ENCODE measurements at places on chromosomes 7 and 10. TPM values are rescaled to one million over a fixed set of nuclear protein-coding genes. Genes with fewer than 3 reads are reported as not detected.

The MYH16 gene
- total RNA-seq: not detected

GRCh38 chr7:36567699-36568451 is 156.4 kb downstream of the AOAH start:
- H3K4me3 ChIP-seq: no peak overlapping the region
- no peaks in the 10 kb centered on the region for H3K36me3 ChIP-seq
- no peaks in the 10 kb centered on the region for H3K27me3 ChIP-seq
- no peak overlapping the region for H3K27ac ChIP-seq
- peaks cover 12% of the 10 kb centered on the region for H3K4me1 ChIP-seq

The SH2D4B gene
- total RNA-seq: 0.71 TPM

The SYT15 gene
- total RNA-seq: 23.9 TPM

The PALD1 gene
- total RNA-seq: 11.5 TPM

GRCh38 chr10:20289070-20289828 is 473.0 kb downstream of the PLXDC2 start:
- H3K27me3 ChIP-seq: no peaks in the 10 kb centered on the region
- no peak overlapping the region for H3K27ac ChIP-seq
- no peak for DNase-seq
- H3K4me1 ChIP-seq: no peaks in the 10 kb centered on the region

- H3K4me3 ChIP-seq: no peak overlapping the region
- H3K36me3 ChIP-seq: no peaks in the 10 kb centered on the region
- no peak for DNase-seq
- H3K27ac ChIP-seq: no peak overlapping the region
- H3K4me1 ChIP-seq: peaks cover 5% of the 10 kb centered on the region
Measured at GRCh38 chr7:45992826-45993225, 71.8 kb upstream of the IGFBP3 start.

GRCh38 chr10:128573986-128574385 is 447.8 kb upstream of the MKI67 start:
- no peaks in the 10 kb centered on the region for H3K27me3 ChIP-seq
- H3K27ac ChIP-seq: no peak overlapping the region
- H3K4me3 ChIP-seq: no peak overlapping the region
- no peak for DNase-seq
- H3K36me3 ChIP-seq: no peaks in the 10 kb centered on the region

The TFR2 gene
- total RNA-seq: 0.20 TPM

The SFTPA1 gene
- 14,730 TPM for total RNA-seq

The IFIT3 gene
- 31.0 TPM for total RNA-seq

- H3K4me1 ChIP-seq: no peaks in the 10 kb centered on the region
- no peaks in the 10 kb centered on the region for H3K27me3 ChIP-seq
- no peak for DNase-seq
- no peak overlapping the region for H3K4me3 ChIP-seq
- H3K27ac ChIP-seq: no peak overlapping the region
- H3K36me3 ChIP-seq: no peaks in the 10 kb centered on the region
Measured at GRCh38 chr7:135886345-135887132, 90.6 kb downstream of the MTPN start.

The STEAP1B gene
- total RNA-seq: not detected

The ACBD7 gene
- 0.89 TPM for total RNA-seq

GRCh38 chr10:90028312-90028711 is 326.9 kb downstream of the KIF20B start:
- no peak overlapping the region for H3K4me3 ChIP-seq
- no peaks in the 10 kb centered on the region for H3K4me1 ChIP-seq
- no peak for DNase-seq
- no peak overlapping the region for H3K27ac ChIP-seq
- H3K27me3 ChIP-seq: no peaks in the 10 kb centered on the region

Data from upper lobe of left lung (tissue), 6 donors.